Activated CD4-positive, alpha-beta memory T cell treated with anti-CD3 and anti-CD28 coated beads for 36 hours (primary cell): ENCODE measurements at places on chromosomes 4 and X.

DNA sequence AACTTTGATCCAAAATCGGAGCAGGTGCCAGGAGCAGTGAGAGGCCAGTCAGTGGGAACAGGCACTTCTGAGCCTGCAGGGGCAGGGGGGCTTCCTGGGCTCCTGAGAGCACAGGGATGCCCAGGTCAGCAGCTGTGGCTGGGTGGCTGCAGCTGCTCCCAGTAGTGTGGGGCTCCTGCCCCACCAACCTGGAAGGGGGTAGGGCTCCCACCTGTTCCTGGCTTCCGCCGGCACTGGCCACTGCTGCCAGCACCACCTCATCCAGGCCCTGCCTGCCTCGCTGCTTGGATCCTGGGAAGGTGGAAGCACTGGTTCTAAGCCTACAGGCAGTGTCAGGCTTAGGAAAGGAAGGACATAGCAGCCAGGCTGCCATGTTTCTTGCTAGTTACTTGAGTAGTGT lies 18.6 kb downstream of the GRK4 start:
- DNase-seq = no peak

GRCh38 chr4:57148831-57149505 lies 38.8 kb upstream of the IGFBP7 start:
- no peak for DNase-seq

DNA sequence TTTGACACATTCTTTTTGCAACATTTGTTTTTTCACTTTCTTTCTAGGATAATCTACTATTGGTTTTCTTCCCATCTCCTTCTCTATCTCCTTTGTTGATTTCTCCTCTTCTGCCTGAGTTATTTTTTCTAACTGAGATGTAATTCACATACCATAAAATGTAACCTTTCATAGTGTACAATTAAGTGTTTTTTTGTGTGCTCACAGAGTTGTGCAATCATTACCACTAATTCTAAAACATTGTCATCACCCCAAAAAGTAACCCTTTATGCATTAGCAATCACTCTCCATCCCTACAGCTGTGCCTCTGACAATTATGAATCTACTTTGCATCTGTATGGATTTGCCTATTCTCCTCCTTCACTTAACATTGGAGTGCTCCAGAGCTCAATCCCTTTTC lies 66.6 kb upstream of the FHL1 start:
- no peak for DNase-seq

DNA sequence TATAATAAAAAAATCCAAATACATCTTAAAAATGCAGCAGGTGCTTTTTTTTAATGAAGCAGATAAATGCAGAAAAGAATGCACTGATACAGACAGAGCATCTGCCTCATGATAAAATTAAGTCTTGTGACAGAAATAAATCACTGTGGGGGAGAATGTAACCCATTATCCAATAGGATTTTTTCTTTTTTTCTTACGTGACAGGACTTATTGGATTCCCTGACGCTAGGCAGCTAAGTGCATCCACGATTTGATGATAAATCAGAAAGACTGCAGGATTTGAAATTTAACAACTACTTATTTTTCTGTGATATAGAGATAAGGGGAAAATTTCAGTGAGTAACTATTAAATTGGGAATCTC lies 110.6 kb upstream of the PPARGC1A start:
- no peak for DNase-seq

GRCh38 chr4:17327591-17327990 lies 184.3 kb downstream of the QDPR start:
- DNase-seq = no peak

DNA sequence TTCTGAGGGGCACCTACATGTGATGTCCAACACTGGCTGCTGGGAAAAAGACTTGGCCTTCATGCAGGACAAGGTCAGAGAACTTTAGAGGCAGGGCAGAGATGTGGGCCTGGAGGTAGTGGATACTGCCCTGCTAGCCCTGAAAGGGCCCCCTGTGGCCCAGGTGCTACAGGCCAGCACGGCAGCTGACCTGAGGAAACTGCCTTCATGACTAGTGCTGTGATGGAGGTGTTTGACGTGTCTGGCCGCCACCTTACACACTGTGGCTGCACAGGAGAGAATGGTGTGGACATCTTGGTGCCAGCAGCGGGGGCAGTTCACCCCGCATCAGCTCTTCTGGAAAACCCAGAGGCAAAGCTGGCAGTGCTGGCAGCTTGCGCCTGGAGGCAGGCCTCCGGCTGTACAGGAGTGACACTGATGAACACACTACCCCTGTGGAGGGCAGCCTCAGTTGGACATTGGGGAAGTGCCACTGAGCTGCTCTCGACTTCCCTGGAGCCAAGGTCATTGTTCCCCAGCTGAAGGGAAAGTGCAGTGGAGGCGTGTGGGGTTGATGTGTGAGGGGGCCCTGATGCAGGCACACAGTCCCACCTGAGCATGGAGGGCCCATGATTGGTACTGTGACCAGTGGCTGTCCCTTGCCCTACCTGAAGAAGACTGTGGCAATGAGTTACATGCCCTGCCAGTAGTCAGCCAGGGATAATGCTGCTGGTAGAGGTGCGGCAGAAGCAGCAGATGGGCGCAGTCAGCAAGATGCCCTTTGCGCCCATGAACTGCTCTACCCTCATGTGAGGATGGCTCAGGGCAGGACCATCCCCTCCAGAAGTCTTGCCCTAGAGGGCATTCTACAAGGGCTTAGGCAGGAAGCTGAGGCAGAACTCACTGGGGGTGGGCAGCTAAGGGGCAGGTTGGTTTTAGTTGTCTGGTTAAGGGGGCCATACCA lies 36.9 kb downstream of the COQ2 start:
- DNase-seq = no peak

DNA sequence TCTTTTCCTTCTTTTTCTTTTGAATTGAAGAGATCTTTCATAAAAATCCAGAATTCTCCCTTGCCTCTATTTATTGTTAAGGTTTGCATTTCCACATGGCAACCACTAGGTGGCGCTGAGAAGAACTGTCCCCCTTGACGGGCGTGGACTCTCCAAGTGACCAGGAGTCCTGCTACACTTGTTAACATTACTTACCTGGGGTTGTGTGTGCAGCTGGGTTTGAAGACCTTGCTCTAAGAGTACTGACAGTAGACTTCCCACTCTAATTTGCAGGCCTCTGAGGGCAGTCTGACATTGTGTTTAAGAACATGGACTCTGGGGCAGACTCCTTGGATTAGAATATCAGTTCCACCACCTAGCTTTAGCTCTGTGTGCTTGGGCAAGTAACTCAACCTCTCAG lies 52.8 kb downstream of the GPRIN3 start:
- DNase-seq = peak; percentile 59

DNA sequence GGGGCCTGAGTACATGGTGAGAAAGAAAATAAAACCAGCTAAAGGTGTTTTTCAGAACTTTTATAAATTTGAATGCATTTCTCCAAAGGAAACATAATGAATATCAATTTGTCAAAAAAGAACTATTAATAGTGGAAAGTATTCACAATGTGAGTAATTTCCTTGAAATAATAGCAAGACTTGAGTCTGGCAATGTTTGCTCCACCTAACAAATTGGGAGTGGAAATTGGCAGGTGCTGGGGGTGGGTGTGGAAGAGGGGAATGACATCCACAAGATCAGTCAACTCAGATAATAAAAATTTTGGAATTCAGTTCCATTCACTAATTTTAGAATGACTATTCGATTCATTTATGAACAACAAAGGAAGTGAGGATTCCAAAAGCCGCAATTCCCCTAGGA lies 884.8 kb upstream of the SLIT2 start:
- DNase-seq = no peak

GRCh38 chr4:142671516-142671915 lies 174.6 kb downstream of the INPP4B start:
- DNase-seq = no peak

GRCh38 chrX:13373431-13374187 lies 53.8 kb upstream of the ATXN3L start:
- peak; percentile 41 for DNase-seq

DNA sequence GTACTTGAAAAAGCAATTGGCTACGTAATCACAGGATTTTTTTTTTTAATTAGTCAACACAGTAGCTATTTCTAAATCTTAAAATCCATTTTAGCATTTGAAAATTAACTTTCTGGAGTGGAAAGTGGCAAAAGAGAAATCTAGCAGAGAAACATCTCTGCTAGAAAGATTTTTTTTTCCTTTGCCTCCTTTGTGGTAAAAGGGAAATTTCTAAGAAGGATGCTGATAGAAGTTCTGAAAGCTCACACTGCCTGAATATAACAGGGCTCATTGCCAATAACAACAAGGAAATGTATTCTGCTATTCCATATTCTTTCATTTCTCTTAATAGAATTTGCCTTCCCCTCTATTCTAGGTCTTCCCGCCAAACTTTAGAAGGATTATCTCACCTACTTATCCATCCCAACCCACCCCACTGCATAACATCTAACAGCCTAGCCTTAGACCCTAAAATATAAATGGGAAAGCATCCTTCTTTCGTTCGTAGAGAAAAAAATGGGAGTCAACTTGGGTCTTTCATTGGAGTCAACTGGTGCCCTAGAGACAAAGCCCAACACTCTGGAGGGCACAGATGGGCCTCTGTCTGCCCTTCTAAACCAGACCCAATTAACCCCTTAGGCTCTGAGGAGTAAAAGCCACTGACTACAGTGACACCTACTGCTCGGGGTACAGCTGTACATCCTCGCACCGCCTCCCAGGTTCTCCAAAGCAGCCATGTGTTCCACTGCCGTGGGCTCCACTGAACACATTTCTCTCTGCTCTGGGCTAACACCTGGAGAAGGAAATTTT lies 103.9 kb downstream of the MAML3 start:
- peak; percentile 19 for DNase-seq

GRCh38 chr4:95319169-95319568 lies 229.6 kb downstream of the UNC5C start:
- DNase-seq = no peak

- DNase-seq = peak; percentile 24
These were observed 362.5 kb upstream of the TRAM1L1 start for GRCh38 chr4:117447925-117448324.
